ENCODE measurements at places on chromosomes 13 and 19.

DNA sequence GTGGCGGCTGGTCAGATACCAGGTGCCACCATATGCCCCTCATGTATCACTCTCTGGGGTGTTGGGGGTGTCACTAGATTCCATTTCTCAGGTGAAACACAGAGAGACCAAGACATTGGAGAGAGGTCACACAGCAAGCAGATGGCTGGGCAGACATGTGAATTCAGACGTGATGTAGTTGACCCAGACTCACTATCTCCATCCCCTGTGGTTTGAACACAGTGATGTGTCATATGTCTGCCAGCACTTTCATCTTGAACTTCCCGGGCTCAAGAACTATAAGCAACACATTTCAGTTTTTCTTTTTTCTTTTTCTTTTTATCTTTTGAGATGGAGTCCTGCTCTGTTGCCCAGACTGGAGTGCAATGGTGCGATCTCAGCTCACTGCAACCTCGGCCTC is 16.1 kb upstream of the UPF1 start:
- no peak for DNase-seq

DNA sequence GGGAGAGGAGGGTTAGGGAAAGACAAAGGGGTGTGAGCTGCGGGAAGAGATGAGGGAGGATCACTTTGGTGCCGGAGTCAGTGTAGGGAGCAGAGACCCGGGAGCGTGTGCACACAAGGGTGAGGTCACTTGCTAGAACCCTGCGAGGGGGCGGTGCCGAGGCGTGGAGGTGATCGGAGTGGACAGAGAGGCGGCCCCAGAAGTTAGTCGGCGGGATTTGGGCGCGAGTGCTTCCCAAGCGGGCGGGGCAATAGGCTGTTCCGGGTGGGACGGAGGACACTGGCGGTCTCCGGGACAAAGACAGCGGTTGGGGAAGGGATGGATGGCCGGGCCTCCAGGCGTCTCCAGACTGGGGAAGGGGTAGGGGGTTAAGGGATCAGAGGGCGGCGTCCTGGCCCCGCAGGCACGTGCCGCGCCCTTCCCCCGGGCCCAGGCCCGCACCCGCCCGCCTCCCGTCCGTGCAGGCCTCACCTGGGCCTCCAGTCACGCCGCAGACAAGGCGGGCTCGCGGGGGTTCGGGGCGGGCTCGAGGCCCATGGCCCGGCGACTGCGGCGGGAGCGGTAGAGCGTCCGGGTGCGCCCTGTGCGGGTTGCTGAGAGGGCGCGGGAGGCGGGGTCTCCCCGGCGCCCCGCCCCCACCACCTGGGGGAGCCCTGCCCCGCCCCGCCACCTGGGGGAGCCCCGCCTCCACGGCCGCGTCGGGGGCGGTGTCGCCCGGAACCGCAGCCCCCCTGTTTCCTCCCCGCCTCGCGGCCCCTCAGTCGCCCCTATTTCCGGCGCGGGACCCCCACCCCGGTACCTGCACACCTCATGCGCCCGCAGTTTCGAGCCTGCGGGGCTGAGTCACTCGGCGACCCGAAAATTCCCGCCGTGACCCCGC is at the start of gene LPAR2:
Gene LPAR2 (minus strand): TSS at position 600 of the 880 bp plus-strand sequence. CDS start 945 bp downstream, outside the sequence.
- DNase-seq, result peak; percentile 75

DNA sequence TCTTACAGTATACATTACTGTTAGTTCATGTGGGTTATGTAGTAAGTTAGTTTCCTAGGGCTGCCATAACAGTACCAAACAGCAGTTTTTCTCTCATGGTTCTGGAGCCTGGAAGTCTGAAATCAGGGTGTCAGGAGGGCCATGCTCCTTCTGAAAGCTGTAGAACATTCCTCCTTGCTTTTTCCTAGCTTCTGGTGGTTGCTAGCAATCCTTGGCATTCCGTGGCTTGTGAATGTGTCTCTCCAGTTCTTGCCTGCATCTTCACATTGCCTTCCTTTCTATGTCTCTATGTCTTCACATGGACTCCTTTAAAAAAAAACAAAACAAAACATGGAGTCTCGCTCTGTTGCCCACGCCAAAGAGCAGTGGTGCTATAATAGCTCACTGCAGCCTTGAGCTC is 95.4 kb downstream of the WDFY2 start:
- no peak for DNase-seq

- no peak for DNase-seq
Observed at GRCh38 chr13:102117175-102117831, 284.5 kb downstream of the FGF14 start.

DNA sequence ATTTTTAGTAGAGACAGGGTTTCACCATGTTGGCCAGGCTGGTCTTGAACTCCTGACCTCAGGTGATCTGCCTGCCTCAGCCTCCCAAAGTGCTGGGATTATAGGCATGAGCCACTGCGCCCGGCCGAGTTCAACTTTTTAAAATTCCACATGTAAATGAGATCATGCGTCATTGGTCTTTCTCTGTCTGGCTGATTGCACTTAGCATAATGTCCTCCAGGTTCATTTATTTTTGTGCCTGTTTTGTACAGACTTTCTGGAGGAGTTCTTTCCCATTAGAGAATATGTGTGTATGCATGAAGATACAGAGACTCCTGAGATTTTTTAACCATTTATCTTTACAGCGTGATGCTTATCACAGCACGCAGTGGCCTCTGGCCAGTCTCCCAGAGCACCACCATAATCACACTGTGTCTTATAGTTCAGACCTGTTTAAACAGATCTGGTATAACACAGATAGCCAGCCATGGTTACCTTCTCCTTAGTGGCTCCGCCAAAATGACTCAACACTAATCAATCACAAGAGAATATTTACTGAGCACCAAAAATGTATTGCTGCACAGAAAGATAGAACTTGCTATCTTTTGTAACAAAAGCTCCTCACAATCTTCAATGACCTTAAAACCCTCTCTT is 11.4 kb upstream of the STARD13 start:
- DNase-seq, result no peak

DNA sequence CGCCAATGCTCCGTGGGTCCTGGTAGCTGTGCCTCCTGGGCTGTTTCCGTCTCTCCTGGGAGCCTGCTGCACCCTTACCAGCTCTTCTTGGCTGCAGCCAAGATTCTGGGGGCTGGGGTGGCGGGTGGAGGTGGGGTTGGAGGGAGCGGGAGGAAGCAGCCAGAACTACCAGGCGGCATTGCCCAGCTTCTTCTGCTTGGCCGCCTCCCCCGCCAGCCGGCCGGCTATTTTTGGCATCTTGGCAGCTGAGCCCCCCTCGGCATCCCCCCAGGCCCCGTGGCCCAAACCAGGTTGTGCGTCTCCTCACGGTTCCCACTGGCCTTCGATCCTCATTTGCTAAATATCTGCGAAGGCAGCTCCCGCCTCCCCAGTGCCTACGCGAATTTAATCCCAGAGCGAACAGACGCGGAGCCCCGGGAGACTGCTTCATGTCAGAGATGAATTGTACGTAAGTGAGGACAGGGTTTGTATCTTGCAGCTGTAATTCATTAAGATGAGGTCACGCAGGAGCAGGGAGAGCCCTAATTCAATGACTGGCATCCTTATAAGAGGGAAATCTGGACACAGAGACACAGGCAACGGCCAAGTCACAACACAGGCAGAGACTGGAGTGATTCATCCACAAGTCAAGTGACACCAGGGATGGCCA is 12.8 kb upstream of the PEAK3 start:
- DNase-seq, result no peak

All from stimulated activated CD4-positive, alpha-beta T cell treated with anti-CD3 and anti-CD28 coated beads, Interleukin-4, amount 100 ng/mL, for 1 hour (primary cell).